ENCODE measurements at places on chromosomes 6 and 20. TPM values are rescaled to one million over a fixed set of nuclear protein-coding genes. Genes with fewer than 3 reads are reported as not detected.

- H3K4me3 ChIP-seq = no peak overlapping the region
- no peak for DNase-seq
- no peak overlapping the region for H3K27ac ChIP-seq
- no peaks in the 10 kb centered on the region for H3K27me3 ChIP-seq
- no peaks in the 10 kb centered on the region for H3K4me1 ChIP-seq
- peaks cover 11% of the 10 kb centered on the region for H3K36me3 ChIP-seq
These were observed 33.9 kb downstream of the KIZ start for GRCh38 chr20:21159658-21160380.

The TGM3 gene
- not detected for total RNA-seq

DNA sequence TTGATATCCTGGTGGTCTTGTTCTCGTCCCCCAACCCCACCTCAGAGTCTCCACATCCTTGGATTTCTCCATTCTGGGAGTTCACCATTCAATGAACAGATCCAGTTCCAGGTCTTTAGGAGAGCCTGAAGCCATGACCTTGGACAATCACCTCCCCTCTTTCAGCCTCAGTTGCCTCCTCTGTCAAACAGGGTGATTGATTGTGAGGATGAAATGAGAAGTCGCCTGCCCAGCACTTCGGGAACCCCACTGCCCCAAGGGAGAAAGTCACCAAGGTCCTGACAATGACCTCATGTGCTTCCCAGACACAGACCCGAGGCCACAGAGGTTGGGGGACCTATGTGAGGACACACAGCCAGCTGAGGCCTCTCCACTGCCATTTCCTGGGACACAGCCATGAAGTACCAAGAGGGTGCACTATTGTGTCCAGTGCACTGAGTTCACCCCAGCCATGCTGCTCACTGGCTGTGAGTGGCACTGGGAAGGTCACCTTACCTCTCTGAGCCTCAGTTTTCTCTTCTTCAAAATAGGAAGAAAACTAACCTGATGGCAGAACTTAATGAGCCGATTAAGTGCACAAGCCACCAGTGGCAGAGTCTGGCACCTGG lies 61.7 kb downstream of the SNAI1 start:
- H3K36me3 ChIP-seq = no peaks in the 10 kb centered on the region
- H3K27me3 ChIP-seq = peaks cover 11% of the 10 kb centered on the region
- DNase-seq = no peak
- no peak overlapping the region for H3K4me3 ChIP-seq
- H3K4me1 ChIP-seq = peaks cover 4% of the 10 kb centered on the region

DNA sequence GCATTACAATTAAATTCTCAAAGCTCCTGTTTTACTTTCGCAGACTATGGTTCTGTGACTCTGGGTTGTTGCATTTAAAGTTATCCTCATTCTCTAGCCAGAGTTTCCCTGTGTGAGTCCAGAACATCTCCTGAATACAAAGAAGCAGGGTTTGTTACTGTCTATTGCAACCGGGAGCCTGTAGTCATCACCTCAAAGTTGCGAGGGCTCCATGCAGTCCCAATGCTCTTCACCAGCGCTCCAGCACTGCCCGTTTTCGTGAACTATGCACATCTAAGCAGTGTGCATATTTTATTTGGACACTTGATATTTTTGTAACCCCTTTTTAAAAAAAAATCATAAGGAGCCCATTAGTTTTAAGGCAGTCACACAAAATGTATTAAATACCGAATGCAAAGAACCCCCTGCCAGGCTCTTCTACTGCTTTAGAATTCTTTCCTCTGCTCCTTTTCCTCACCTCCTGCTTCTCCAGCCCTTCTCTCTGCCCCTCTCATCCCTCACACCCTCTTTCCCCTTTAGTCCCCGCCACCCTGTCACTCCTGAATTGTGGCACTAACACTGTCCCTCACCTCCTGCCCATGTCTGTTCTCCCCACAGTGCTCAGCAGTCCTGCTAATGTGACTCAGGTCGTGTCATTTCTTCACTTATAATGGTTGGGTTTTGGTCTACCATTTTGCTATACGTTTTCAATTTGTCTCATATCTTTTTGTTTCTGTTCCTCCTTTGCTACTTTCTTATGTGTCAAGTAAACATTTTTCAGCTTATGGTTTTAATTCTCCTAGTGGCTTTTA lies 1.1 kb upstream of the HLA-C start:
- peaks cover 30% of the 10 kb centered on the region for H3K36me3 ChIP-seq
- peaks cover 47% of the 10 kb centered on the region for H3K4me1 ChIP-seq
- H3K27me3 ChIP-seq = peaks cover 9% of the 10 kb centered on the region
- peak overlapping the region; percentile 94 for H3K27ac ChIP-seq
- no peak for DNase-seq

The ADTRP gene
- 10.6 TPM for total RNA-seq
